ENCODE measurements at places on chromosomes 2 and 18.
A peak's percentile ranks its signal among the peaks of the same experiment; 100 is the strongest.

DNA sequence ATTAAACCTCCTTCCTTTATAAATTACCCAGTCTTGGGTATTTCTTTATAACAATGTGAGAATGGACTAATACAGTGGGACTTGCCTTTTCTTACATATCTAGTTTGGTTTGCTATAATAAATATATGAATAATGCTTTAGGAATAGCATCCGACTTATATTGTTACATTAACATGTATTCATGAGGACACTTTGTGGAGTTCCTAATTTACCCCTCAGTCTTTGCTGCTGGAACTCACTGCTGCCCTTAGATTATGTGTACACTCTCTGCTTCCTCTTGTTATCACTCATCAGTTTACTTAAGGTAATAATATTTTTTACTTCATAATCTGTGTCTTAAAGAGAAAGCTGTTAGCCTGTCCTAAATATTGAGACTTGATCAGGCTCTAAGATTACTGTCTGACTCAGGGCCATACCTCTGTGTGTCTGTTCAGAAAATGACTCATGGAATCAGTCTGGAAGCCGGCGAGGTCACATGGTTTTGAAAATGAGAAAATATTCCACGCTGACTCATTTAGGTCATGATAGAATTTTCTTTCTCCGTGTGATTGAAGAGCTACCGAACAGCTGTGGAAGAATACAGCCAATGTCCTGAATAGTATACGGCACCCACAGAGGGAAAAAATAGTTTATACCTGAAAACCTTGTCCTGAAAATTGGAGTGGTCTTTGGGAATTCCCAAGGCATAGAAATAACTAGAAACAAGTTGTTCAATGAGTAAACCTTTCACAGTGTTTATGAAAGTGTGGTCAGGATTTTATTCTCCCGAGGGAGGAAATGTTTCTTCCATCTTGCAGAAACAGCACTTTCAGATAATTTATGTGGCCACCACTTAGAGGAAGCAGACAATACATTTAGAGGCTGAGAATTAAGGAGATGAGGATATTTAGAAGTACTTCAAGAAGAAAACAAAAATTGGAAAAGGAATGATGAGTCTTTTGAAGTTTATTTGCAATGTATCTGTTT is 156.4 kb downstream of the DSEL start:
- ATAC-seq: peak; percentile 99

DNA sequence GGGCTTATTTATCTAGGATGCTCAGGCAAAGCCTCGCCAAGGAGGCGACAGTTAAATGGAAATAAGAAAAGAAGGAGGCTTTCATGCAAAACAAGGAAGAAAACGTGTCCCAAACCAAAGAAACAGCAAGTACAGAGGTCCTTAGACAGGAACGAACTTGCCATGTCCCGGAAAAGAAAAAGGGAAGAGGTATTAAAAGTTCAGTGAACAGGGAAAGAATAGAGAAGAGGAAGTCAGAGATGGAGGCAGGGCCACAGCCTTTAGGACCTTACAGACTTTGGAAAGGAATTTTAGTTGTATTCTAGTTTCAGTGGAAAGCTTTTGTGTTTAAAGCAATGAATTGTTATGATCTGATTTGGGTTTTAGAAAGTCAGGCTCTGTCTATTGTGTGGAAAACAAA is 22.1 kb downstream of the IKZF2 start:
- ATAC-seq: no peak

GRCh38 chr2:105928563-105928962 is 183.9 kb downstream of the NCK2 start:
- ATAC-seq: no peak

- no peak for ATAC-seq
Observed at GRCh38 chr2:6203291-6203959, 511.2 kb downstream of the SOX11 start.

DNA sequence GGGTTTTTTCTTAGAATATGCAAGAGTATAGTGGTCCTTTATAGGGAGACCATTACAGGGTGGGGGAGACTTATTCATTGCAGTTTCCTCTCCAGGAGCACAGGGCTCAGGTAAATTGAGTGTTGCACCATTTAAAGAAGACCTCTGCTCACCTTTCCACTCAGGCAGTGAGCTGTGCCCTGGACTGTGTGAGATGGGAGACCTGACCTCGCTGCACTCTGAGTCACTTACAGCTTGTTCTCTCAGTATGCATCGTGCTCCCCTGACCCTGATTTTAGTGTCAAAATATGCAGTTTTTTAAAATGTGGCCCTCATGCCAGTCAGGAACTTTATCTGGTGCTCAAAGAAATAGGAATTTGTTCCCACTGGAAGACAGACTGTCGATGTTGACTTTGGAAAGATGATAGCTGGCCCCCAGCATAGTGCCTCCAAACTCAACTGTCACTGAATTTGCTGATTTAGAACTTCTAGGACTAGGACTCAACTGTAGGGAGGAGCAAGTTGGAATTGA is 146.7 kb upstream of the EPAS1 start:
- ATAC-seq: no peak

DNA sequence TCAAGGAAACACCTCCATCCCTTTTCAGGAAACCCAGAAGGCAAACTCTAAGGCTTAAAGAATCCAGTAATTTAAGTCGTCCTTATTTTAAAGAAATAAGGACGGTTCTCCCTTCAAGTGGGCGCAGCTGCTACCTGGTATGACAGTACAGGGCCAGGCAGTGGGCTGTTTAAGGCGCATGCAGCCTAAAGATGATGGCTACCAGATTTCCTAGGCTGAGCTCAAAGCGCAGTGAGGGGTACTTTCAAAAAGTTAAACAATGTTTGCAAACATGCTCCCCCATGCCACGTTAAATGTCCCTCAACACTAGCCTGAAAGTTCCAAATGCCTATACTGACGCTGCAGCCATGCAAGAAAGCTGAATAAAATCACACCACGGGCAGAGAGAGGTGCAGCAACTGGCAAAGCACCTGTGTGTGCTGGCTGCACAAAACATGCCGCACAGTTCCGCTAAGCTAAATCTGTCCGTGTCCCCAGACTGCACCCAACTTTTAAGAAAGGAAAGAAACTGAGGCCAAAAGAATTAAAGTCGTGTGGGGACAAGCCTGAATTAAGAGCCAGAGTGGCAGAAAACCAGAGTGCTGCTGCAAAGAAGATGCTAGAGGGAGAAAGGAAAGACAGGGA is 583 bp downstream of the HIBCH start:
- peak; percentile 6 for ATAC-seq

- ATAC-seq: no peak
Observed at GRCh38 chr18:75128911-75129716, 79.8 kb downstream of the PTGR3 start.

DNA sequence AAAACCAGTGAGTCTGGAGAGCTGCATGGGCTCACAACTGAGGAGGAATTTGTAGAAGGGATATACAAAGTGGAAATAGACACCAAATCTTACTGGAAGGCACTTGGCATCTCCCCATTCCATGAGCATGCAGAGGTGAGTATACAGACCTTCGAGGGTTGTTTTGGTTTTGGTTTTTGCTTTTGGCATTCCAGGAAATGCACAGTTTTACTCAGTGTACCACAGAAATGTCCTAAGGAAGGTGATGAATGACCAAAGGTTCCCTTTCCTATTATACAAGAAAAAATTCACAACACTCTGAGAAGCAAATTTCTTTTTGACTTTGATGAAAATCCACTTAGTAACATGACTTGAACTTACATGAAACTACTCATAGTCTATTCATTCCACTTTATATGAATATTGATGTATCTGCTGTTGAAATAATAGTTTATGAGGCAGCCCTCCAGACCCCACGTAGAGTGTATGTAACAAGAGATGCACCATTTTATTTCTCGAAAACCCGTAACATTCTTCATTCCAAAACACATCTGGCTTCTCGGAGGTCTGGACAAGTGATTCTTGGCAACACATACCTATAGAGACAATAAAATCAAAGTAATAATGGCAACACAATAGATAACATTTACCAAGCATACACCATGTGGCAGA is 3.6 kb downstream of the TTR start:
- no peak for ATAC-seq

DNA sequence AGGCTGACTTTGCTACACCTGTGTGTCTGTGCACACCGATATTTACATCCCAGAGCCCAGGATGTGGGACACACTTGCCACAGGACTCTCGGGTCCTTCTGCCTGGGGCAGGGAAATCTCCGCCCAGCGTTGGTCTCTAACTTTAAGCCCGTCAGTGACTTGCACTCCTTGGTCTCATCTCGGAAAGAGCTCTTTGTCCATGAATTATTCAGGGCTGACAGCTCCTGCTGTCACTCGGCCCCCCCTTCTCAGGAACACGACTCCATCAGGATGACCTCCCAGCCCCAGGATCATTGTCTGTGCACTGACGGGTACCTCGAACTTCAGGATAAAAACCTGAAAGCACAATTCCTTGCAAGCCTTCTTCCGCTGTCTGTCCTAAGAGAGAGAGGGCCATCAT is 26.6 kb downstream of the PLB1 start:
- no peak for ATAC-seq

GRCh38 chr2:216632952-216633615 is at the start of gene IGFBP2:
IGFBP2 (plus strand) TSS chr2:216633420; CDS start chr2:216633524, 104 bp downstream.
- ATAC-seq: no peak

DNA sequence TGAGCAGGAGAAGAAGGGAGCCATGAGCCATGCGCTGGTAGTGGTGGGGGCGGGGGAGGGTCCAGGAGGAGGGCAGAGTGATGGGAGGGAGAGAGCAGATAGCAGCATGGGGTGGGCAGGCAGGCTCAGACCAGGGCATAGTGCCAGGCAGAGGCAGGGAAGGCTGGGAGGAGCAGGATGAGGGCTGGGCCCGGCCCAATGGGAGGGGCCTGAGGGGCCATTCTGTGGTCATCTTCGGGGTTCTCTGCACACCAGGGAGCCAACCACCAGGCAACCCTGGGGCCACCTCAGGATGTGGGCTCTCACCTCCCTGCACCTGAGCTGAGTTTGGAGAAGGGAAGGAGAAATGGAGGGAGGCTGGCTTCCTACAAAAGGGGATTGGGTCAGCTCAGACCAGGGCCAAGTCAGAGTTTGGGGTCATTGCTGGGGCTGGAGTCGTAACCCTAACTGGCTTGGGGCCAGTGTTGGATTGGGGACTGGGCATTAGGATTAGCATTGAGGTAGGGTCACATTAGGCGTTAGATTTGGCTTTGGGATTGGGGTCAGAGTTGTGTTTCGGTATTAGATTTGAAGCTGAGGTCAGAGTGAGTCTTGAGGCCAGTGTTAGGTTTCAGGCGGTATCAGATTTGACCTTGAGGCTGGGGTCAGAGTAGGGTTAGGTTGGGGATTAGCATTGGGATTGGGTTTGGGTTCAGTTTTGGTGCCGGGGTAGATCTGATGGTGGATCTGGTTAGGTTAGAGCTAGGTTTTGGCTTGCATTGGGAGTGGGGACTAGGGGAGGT is 11.2 kb downstream of the VIL1 start:
- no peak for ATAC-seq

- no peak for ATAC-seq
Observed at GRCh38 chr2:3212984-3213383, 164.6 kb downstream of the EIPR1 start.

- no peak for ATAC-seq
Observed at GRCh38 chr2:11824901-11825828, 78.7 kb downstream of the LPIN1 start.

GRCh38 chr18:48238206-48238605 is 171.0 kb downstream of the ZBTB7C start:
- no peak for ATAC-seq

- no peak for ATAC-seq
Observed at GRCh38 chr18:76978616-76979015, 154.0 kb downstream of the MBP start.

GRCh38 chr2:165474619-165475276 is 5.2 kb downstream of the CSRNP3 start:
- no peak for ATAC-seq

- peak; percentile 97 for ATAC-seq
Observed at GRCh38 chr18:56873441-56874140, 222.4 kb downstream of the WDR7 start.

DNA sequence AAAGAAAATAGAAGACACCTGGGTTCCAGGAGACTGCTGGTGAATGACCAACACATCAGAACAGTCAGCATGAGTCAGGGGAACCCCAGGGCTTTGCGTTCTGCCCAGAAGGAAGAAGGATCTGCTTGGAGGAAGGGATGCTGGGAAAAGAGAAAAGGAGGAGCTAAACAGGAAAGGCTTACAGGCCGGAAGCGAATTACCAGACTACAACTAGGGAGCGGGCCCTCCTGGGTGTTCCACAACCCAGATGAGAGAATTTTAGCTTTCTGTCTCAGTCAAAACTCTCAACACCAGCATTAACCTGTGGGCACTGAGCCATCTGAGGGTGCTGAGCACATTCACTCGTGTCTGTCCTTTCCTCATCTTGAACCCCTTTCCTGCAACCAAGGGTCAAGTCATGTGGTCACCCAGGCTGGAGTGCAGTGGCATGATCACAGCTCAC is 19.2 kb downstream of the CDC42EP3 start:
- ATAC-seq: no peak

DNA sequence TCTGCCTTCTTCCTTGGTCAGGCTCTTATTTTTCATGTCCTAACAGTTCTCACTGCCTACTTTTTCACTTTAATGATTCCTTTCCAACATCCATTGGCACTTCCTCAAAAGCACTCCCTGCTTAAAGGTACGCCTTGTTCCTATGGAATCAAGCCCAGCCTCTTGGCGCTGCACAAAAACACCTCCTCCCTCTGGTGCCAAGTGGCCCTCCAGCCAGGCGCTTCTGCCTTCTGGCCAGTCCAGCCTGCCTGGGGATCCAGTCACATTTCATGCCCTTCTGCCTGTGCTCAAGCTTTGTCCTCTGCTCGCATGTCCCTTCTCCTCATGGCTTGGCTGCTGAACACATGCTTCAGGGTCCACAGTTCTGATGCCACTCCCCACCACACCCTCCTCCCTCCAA is 6.3 kb downstream of the TPRKB start:
- no peak for ATAC-seq

DNA sequence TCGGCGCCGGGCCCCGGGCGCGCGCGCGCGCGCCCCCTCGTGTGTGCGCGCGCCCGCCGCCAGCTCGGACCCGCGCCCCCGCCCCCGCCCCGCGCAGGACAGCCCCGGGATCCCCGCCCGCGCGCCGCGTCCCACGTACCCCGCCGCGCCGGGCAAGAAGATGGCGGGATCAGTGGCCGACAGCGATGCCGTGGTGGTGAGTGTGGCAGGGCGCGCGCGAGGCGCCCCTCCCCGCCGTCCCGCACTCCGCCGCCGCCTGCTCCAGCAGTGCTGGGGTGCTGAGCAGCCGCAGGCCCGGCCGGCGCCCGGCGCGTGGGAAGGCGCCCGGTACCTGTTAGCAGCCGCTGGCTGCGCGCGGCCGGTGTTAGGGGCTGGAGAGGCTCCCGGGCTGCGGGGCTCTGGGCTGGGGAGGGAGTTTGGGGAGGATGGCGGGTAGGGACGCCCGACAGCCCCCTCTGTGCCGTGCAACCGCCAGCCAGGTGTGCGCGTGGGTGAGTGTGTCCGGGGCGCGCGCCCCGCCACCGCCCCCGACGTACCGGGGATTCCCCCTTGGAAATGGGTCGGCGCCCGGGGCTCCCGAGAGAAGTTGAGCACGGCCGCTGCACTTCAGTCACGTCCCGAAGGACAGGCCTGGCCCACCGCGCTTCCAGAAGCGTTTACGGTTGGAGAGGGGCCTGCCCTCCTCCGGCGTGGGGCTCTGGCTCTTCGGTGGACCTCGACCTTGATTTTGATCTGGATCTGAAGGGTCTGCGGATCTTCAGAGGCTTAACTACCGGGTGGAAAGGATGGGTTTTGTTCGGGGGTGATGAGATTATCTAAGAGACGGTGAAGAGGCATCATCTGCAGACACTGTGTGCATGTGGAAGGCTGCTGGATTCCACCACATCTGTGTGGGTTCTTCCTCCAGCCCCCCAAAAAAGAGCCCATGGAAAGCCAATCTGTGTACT is 697 bp downstream of the LGALSL start:
- peak; percentile 62 for ATAC-seq

- ATAC-seq: peak; percentile 45
Observed at GRCh38 chr18:48186861-48187260, 222.3 kb downstream of the ZBTB7C start.

- ATAC-seq: peak; percentile 65
Observed at GRCh38 chr2:45329045-45329677, 281.9 kb downstream of the SRBD1 start.

Measured in motor neuron (in vitro differentiated cells).